Hematopoietic multipotent progenitor cell (in vitro differentiated cells): ENCODE measurements at places on chromosomes 11 and 22.

DNA sequence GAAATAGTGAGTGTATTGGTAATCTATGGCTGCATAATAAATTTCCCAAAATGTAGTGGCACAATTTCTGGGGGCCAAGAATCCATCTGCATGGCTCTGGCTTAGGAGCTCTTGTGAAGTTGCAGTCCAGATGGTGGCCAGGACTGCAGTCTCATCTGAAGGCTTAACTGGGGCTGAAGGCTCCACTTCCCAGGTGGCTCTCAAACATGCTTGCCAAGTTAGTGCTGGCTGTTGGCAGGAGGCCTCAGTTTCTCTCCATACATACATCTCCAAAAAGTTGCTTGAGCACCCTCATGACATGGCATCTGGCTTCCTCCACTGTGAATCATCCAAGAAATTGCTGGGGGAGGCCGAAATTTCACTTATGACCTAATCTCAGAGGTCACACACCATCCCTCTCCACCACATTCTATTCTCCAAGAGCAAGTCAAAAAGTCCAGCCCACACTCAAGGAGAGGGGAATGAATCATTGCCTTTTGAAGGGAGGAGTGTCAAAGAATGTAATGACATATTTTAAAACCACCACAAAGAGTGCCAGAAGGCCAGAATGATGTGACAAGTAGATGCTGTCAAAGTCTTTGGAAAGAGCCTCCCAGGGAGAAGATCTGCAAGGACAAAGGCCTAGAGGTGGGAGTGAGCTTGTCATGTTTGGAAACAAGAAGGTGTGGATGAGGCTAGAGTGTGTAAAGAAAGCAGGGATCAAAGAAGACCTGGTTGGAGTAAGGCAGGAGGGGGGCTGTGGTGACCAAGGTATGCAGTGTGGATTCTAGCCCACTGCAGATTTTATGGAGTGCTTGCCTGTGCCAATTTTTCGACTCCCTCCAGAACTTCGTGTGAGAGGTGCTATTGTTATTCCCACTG is 566.2 kb downstream of the MIAT start:
- no peak for DNase-seq

DNA sequence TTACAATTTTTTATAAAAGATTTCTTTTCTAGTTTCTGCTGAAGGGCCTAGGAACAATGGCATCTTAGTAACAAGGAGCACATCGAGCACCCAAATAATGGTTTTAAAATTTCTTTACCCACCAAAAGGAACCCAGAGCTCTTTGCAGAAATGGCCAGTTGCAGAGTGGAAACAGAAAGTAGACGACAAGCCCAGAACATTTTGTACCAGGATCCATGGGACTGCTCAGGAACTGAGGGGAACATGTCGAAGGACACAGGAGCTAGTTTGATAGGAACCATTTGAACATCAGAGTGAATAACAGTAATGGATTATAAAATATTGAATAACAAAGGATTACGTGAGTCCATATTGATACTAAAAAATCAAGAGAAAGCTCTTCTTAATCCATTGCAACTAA is 17.3 kb downstream of the PANX1 start:
- no peak for DNase-seq

DNA sequence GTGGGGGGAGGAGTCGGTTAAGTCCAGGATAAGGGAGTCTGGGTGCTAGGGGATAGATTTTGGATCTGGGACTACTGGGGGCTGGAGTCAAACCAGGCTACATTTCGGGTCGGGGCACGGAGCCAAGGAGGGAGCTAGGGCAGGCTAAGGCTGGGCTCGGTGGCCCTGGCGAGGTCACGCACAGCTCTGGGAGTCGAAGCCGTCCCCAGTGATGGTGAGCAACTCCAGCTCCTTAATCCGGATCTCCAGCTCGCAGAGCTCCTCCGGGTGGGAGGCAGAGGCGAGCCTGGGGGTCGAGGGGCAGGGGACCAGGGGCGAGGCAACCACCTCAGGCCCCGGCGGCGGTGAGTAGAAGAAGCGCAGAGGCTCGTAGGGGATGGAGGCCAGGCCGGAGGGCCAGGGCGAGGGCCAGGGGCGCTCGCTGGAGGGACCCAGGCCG is 544 bp downstream of the C11orf91 start:
- DNase-seq, result no peak

GRCh38 chr22:46762238-46763050 is at the start of gene TBC1D22A:
Gene TBC1D22A (plus strand): TSS chr22:46762650. CDS start chr22:46762787, 137 bp downstream.
- peak; percentile 96 for DNase-seq
